ENCODE measurements at places on chromosomes 1 and 21.
A peak's percentile ranks its signal among the peaks of the same experiment; 100 is the strongest.

GRCh38 chr1:88740784-88741183, 56.7 kb downstream of the PKN2 start:
- H3K27ac ChIP-seq: no peak overlapping the region
- H3K4me1 ChIP-seq: peaks cover 11% of the 10 kb centered on the region
- no peaks in the 10 kb centered on the region for H3K27me3 ChIP-seq
- no peak overlapping the region for H3K4me3 ChIP-seq

GRCh38 chr1:62590255-62590969, 6.9 kb upstream of the ANGPTL3 start:
- H3K27ac ChIP-seq: no peak overlapping the region
- no peaks in the 10 kb centered on the region for H3K4me1 ChIP-seq
- no peaks in the 10 kb centered on the region for H3K27me3 ChIP-seq

DNA sequence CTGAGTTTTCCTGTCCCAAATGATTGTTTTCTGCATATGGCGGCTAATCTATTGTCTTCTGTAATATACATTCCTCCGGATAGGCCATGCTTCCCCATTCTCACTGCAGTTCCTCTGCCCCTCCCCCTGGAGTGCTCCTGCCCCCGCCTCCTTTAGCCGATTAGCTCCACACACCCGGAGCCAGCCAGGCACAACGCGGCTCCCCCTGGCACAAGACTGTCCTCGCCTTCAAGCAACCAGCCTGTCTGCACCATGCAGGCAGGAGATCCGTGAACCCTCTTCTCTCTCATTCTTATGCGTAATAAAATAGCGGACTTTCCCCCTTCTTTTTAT, 18.0 kb downstream of the SERTAD4 start:
- H3K4me1 ChIP-seq: peaks cover 28% of the 10 kb centered on the region
- H3K27ac ChIP-seq: no peak overlapping the region
- peak overlapping the region; percentile 40 for H3K4me3 ChIP-seq
- no peak for DNase-seq

DNA sequence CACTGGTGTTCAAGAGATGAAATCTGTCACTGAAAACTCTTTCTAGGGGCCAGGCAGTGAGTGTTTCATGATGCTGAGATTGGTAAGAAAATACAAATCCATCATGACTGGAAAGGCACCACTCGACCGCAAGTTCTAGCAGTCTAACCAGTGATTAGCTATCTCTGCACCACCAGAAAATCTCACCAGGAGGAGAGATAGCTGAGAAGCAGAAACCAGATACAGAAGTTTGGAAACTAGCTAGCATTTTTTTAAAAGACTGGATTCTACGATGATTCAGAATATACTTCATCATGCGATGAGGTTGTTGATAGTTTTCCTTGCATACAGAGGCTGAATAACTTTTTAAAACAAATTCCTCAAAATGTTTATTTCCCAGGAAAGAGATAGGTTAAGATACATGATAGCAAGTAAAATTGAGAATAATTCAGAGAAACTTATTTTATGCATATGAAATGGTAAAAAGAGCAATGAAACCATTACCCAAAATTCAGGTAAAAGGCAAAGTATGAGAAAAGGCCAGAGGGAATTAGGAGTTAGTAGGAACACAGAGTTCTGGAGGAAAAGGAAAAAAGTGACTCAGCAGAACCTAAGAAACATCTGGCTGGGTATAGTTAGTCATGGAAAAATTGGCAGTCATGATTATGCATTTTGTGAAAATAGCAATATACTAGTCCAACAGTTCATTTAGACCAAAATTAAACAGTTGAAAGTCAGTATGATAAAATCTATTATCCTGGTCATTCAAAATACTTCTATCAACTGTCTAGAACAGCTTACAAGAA, 3.3 kb upstream of the F3 start:
- H3K27ac ChIP-seq: no peak overlapping the region
- no peak overlapping the region for H3K4me3 ChIP-seq
- H3K4me1 ChIP-seq: peaks cover 14% of the 10 kb centered on the region
- no peak for DNase-seq

GRCh38 chr1:38773483-38773882, 86.1 kb downstream of the RRAGC start:
- no peaks in the 10 kb centered on the region for H3K36me3 ChIP-seq
- DNase-seq: no peak
- H3K27me3 ChIP-seq: peaks cover 3% of the 10 kb centered on the region
- no peaks in the 10 kb centered on the region for H3K4me1 ChIP-seq
- H3K27ac ChIP-seq: no peak overlapping the region

GRCh38 chr1:244971552-244972216, 107.3 kb upstream of the HNRNPU start:
- H3K36me3 ChIP-seq: peaks cover 1% of the 10 kb centered on the region
- no peak for DNase-seq
- H3K4me3 ChIP-seq: peak overlapping the region; percentile 93

GRCh38 chr1:176896216-176896615, 268.3 kb downstream of the ASTN1 start:
- H3K27ac ChIP-seq: no peak overlapping the region
- peaks cover 12% of the 10 kb centered on the region for H3K27me3 ChIP-seq
- no peaks in the 10 kb centered on the region for H3K36me3 ChIP-seq
- peaks cover 4% of the 10 kb centered on the region for H3K4me1 ChIP-seq
- no peak for DNase-seq

- peaks cover 2% of the 10 kb centered on the region for H3K4me1 ChIP-seq
- no peak for DNase-seq
- H3K4me3 ChIP-seq: no peak overlapping the region
- H3K27me3 ChIP-seq: no peaks in the 10 kb centered on the region
- no peak overlapping the region for H3K27ac ChIP-seq
Measured at GRCh38 chr1:239896980-239897379, 194.7 kb upstream of the FMN2 start.

All from activated naive CD4-positive, alpha-beta T cell treated with anti-CD3 and anti-CD28 coated beads for 36 hours (primary cell).